ENCODE measurements at places on chromosomes 5 and 9.

DNA sequence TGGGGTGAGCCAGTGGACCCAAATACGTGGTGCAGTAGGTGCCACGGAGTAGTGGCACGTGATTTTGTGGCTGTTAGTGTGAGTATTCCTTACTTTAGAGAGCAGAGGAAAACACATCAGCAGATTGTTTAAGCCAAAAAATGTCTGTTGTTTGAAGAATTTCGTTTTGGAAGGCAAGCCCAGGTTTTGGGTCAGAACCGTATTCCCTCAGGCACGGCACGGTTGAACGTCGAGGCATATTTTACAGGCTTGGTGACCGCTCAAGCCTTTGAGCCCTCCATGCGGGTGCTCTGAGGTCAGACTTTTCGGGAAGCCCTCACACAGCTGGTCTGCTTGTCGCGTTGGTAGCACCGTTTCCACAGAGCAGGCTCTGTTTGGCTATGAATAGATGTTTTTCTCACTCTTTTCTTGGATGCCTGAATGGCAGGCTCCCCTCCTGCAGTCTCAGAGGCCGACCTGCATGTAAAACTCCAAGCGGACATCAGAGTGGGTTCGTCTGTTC, 27.2 kb downstream of the NEK6 start:
- DNase-seq: no peak

GRCh38 chr9:79572032-79572607, 355 bp downstream of the TLE4 start:
- DNase-seq: peak; percentile 39

DNA sequence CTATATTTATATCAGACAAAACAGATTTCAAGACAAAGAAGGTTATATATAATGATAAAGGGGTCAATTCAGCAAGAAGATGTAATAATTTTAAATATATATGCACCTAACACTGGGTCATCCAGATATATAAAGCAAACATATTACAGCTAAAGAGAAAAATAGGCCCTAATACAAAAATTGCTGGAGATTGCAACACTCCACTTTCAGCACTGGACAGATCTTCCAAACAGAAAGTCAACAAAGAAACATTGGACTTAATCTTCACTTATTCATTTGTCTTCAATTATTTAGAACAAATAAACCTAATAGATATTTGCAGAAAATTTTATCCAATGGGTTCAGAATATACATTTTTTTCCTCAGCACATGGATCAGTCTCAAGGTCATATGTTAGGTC, 45.8 kb downstream of the MEIKIN start:
- DNase-seq: no peak

- DNase-seq: peak; percentile 54
Observed at GRCh38 chr9:136886610-136887597, 588 bp downstream of the TRAF2 start.

DNA sequence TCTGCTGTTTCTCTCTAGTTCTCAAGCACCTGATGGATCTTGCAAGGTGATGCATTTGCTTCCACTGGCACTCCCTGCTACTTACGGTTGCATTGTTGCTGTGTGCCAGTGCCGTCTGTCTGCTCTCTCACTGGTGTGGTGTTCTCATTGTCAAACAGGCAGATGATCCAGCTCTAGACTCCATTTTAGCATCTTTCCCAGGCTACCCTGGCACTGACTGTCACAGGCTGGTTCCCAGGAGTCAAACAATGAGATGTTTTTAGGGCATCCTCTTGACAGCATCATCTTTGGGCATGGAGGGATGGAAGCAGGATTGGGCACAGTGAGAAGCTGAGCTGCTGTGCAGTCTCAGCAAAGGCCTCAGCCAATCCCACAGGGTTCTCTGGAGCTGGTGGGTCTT, 12.9 kb downstream of the MTRR start:
- no peak for DNase-seq

DNA sequence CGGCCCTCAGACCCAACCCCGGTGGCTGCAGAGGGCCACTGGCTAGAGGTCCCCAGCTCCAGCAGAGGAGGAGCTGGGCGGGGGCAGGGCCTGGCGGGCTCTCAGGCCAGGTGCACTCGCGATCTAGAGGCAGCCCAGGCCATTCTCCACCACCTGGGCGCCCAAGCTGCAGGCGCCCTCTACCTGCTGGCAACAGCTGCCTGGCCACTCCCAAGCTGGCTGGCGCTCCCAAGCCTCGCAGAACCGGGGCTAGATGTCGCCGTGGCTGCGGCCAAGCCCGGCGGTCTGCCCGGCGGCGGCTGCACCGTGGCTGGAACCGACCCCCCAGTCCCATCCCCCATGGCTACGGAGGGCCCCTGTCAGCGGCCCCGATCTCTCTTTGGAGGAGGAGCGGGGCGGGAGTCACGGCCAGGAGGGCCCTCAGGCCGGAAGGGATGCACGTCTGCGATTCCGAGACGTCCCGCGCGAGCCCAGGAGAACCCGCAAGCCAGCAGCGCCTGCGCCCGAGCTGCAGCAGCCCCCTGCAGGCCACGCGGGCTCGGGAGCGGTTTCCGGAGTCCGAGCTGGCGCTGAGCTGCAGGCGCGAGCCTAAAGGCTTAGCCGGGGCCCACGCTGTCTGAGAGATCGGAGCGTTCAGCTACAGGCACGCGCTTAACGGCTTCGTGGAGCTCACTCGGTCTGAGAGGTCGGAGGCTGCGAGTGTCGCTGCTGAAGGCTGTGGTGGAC, 44.3 kb upstream of the BICD2 start:
- peak; percentile 64 for DNase-seq

DNA sequence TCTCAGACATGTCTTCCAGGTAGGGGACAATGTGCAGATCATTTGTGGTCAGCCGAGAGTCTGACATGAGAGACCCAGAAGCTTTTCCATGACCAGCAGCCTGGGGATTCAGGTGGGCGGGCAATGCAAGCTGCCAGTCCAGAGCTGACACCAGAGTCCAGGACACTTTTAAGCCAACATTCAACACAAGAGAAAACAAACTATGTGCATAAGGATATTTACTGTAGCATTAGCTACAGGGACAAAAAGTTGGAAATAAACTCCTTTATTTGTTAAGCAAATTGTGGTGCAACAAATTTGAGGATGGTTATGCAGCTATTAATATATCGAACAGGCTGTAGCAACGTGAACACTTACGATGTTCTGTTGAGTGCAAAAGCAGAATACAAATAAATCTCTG, 9.9 kb upstream of the RNF130 start:
- DNase-seq: no peak

- DNase-seq: no peak
Observed at GRCh38 chr5:158451203-158451992, 592.5 kb upstream of the CLINT1 start.

DNA sequence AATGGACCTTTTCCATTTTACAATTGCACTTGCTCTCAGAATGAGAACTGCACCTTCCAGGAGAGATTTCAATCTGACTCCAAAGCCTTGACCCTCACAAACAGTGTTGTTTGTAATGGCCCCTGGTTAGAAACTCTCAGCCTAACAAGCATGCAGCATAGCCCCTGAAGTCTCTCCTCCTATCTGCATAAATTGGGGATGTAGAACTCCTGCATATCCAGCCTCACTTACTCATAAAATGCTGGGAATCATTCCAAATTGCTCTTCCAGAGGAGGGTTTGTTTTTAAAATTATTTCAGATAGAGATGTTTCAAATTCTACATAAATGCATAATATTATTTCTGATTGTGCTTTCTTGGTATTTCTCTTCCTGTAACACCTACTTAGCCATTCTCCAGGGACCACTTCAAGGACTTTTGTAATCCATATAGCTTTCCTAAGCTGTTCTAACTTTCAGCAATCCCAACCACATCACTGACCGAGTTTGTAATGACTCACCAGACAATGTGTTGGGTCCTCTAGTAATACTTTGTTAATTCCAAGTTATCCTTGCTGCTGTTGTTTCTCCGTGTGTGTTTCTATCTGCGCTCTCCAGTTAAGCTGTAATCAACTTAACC, 143.8 kb upstream of the CCDC152 start:
- DNase-seq: no peak

GRCh38 chr5:110807169-110807568, 68.4 kb downstream of the SLC25A46 start:
- DNase-seq: no peak

GRCh38 chr5:59301727-59302126, 591.8 kb downstream of the PDE4D start:
- DNase-seq: no peak

GRCh38 chr5:88391991-88392390, 123.3 kb upstream of the TMEM161B start:
- no peak for DNase-seq

DNA sequence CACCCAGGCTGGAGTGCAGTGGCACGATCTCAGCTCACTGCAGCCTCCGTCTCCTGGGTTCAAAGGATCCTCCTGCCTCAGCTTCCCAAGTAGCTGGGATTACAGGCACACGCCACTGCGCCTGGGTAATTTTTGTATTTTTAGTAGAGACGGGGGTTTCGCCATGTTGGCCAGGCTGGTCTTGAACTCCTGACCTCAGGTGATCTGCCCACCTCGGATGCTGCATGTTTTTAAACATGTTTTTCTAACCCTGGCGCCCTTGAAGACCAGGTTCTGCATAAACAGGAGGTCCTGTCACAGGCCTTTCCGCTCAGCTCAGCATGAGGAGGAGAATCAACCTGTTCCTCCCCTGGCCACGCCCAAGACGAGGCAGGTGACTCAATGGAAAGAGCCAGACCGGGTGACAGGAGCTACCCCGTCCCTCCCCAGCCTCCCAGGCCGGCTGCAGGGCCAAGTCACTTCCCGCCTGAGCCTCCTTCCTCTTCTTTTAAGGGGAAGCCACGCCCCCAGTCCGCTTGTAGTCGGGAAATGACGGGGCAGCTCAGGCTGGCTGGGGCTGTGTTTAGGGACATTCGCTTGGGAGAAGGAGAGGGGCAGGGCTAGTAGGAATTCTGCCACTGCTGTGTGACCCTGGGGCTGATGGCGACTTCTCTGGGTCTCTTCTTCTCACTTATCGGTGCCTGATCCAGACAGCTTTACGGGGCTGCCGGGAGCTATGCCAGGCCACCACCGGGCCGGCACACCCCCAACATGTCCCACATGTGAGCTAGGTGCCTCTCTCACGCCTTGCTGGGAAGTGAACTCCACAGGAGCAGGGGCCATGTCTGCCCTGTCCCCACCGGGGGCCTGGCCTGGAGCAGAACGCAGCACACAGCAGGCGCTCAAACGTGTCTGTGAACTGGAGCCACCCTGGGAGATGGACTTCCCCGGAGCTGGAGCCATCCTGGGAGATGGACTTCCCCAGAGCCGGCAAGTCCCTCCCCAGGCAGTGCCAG, 6.1 kb downstream of the NOTCH1 start:
- peak; percentile 90 for DNase-seq

DNA sequence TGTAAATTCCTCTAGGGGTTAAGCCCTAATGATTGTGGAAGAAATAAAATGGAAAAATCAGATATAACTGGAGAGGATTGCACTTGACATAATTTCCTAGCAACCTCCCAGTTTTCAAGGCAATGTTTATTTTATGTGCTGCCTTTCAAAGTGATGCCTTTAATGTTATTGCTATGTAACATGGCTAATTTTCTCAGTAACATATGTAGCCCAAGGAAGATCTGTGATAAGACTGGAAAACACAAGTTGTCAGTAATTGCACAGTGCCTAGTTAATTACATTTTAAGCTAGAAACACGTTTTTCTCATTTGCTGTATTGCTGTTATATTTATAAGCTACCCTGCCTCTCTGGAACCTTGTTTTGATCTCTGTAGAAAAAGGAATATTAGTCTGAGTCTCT, 49.2 kb upstream of the KCNN2 start:
- DNase-seq: no peak

DNA sequence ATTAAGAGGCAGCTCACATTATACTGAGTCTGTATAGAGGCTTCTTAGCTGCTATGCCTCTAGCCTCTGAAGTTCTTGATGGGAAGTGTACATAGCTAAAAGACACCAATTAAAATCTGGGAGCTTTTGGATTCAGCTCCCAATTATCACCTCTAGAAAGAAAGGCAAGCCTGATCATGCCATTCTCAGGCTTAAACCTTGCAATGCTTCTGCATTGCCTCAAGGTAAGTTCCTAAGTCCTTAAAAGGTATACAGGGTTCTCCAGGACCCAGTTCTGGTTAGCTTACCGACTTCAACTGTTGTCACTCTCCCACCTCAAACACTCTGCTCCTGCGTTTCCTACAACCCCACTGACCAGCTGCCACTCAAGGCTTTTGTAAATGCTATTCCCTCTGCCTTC, 17.5 kb upstream of the CCL28 start:
- no peak for DNase-seq

DNA sequence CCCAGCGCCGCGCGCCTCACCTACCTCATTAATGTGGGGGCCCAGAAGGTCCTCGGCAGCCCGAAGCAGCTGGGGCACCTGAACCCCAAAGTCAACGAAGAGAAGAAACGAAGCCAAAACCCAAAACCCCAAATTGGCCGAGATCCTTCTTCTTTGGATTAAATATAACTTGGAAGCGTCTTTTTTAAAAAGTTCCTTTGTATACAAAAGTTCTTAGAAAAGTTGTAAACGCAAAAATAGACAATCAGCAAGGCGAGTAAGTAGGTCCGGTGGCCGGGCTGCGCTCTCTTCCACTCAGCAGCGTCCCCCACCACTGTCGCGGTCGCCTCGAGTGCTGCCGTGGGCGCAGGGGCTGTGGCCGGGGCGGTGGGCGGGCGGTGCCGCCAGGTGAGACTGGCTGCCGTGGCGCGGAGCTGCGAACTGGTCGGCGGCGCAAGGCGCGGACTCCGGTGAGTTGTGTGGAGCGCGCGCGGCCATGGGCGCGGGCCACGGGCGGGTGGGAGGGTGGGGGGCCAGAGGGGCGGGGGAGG, 360 bp downstream of the KLF4 start:
- DNase-seq: peak; percentile 24

- no peak for DNase-seq
Observed at GRCh38 chr5:109939116-109939682, 249.5 kb downstream of the MAN2A1 start.

- no peak for DNase-seq
Observed at GRCh38 chr9:12718482-12719026, 25.4 kb downstream of the TYRP1 start.

GRCh38 chr5:40733434-40733833, 22.3 kb downstream of the TTC33 start:
- DNase-seq: peak; percentile 66

DNA sequence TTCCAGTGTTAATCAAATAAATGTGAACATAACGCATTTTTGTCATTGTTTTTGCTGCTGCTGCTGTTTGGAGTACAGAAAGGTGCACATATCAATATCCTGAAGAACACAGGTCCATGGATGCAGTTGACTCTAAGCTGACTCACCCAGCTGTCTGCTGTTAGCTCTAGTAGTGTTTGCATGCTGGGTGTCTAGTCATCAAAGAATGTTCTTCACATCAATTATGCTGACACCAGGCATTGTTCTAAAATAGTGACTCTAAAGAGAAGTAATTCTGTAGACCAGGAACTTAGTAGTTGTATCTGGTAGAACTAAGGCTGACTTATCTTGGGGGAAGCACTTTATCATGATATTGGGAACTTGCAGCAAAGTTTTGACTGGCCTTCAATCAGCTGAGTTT, 55.7 kb upstream of the DPYSL3 start:
- no peak for DNase-seq

- no peak for DNase-seq
Observed at GRCh38 chr5:79056847-79057246, 12.6 kb downstream of the DMGDH start.

All from hematopoietic multipotent progenitor cell treated with erythropoietin and hydrocortisone succinate and interleukin-3 and kit ligand, for 6 days (in vitro differentiated cells).